Stimulated activated CD4-positive, alpha-beta T cell treated with anti-CD3 and anti-CD28 coated beads, Interleukin-4, amount 100 ng/mL, for 24 hours (primary cell): ENCODE measurements at places on chromosomes 2 and 18.

- no peak for DNase-seq
These were observed 7.1 kb upstream of the PPP1R1C start for GRCh38 chr2:181978351-181979150.

DNA sequence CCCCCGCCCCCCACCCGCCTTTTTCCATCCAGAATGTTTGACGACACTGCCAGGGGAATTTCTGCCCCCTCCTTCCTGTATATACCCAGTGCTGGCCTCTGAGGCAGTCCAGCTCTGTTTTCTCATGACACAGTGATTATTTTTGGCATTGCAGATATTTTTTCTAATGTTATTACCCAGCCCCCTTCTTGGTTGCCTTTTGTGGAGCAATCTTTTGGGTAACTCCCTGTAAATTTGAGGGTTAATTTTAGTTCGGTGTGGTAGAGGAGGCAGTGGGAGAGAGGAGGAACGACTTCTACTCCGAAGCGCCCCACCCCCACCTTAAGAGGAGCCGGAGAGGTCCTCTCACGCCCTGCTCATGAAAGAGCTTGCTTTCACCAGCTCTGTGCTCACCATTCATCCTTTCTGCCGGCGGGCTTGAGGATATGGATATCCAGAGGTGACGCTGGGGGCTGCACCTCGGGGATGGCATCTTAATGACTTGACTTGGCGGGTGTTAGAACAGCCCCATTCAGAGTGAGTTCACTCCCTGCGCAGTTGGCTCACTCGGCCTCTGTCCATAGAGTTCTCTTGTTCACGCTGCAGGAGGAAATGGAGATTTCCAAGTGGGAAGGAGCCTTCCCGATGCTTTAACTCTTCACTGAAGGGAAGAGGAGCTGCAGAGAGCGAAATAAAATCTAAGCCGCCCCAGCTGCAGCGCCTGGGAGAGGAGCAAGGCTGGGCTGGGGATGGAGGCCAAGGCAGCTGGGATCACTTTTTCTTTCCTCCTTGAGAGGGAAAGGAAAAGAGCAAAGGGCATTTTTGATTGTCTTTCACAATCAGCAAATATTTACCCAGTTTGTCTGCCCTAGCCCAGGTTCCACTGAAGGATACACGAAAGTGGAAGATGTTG lies 38.4 kb downstream of the EPAS1 start:
- no peak for DNase-seq

DNA sequence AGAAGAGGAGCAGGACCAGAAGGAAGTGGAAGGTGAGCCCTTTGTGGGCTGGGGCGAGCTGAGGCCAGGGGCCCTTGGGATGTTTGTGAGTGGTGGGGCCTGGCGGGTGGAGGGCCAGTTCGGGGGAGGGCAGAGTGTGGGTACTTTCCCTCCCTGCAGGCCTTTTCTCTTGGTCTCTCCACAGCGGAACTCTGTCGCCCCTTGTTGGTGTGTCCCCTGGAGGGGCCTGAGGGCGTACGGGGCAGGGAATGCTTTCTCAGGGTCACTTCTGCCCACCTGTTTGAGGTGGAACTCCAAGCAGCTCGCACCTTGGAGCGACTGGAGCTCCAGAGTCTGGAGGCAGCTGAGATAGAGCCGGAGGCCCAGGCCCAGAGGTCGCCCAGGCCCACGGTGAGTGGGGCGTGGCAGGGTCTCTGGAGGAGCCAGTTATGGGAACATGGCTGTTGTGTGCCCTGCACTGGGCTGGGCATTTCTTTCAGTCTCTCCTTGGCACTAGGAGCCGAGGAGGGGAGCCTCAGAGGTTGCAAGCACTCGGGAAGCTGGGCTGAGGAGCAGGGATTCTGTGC lies 10.8 kb downstream of the STK11IP start:
- DNase-seq = no peak

DNA sequence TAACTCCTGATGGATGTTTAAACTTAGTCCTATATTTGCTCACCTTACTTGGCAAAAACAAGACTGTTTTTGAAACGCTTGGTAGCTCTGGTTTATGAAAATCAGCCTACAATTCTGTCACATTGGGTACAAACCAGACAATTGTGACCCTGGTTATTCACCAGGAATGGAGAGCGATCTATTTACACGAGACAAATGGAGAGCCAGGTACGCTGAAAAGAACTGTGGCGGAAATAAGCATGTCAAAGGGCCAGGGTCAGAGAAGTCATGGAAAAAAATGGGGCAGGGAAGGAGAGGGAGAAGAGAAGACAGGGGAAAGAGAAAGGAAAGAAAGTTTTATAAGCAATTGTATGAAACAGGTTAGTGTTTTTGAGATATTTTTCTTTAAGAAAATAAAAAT lies 119.5 kb upstream of the ZFP36L2 start:
- DNase-seq = no peak

- no peak for DNase-seq
These were observed 15.0 kb downstream of the RND3 start for GRCh38 chr2:150472511-150472899.

DNA sequence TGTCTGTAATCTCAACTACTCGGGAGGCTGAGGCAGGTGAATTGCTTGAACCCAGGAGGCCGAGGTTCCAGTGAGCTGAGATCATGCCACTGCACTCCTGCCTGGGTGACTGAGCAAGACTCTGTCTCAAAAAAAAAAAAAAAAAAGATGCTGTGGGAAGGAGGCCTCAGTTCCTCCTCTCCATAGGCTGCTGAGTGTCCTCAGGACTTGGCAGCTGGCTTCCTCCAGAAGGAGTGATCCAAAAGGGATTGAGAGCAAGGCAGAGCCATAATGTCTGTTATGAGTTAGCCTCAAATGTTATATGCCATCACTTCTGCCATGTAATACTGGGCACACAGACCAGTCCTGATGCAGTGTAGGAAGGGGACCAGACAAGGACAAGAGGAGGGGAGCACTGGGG lies 6.6 kb upstream of the NPC1 start:
- no peak for DNase-seq

GRCh38 chr18:69469444-69469919 lies 68.8 kb downstream of the DOK6 start:
- peak; percentile 56 for DNase-seq

DNA sequence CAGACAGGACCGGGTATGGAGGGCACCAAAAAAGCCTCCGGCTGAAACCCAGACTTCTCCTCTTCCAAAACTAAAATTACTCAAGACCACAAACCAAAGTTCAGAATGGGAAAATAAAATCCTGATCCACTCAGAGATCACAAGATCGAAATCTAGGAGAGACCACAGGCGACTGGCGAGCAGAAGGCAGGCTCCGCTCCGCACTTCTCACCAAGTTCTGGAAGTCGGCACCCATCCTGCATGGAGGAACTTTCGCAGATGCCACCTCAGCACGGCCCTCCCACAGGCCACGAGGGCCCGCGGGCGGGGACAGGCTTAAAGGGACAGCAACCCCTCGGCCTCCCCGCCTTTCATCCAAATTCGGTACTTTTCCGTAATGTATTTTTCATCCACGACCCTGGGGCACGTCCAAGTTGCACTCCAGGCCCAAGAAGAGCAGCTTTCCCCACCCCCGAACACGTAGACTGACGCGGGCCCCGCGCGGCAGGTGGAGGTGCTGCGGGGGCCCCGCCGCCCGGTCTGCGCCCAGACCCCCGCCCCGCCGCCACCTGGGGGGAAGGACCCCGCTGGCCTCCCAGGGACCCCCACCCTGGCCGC lies 43.7 kb downstream of the HDLBP start:
- DNase-seq = peak; percentile 68

GRCh38 chr2:237727363-237727762 lies 71.2 kb upstream of the RBM44 start:
- DNase-seq = no peak

- no peak for DNase-seq
These were observed 128.2 kb upstream of the DLX2 start for GRCh38 chr2:172230889-172231401.

GRCh38 chr2:104654811-104655210 lies 199.1 kb upstream of the POU3F3 start:
- DNase-seq = no peak

DNA sequence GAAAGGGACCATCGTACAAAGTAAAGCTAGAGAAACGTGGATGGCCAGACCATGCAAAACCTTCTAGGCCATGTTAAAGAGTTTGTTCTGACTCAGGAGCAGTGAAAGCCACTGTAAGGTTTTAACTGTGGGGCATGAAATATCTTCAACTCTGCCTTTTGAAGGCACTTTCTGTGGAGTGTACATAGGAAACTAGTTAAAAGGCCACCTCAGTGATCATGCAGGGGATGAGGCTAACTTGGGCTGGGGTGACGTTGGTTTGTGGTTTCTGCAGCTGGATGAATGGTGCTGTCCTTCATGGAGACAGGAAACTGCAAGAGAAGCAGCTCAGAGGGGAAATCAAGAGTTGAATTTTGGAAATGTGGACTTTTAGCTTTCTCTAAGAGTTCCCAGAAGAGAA lies 190.7 kb downstream of the CDCA7 start:
- DNase-seq = no peak

DNA sequence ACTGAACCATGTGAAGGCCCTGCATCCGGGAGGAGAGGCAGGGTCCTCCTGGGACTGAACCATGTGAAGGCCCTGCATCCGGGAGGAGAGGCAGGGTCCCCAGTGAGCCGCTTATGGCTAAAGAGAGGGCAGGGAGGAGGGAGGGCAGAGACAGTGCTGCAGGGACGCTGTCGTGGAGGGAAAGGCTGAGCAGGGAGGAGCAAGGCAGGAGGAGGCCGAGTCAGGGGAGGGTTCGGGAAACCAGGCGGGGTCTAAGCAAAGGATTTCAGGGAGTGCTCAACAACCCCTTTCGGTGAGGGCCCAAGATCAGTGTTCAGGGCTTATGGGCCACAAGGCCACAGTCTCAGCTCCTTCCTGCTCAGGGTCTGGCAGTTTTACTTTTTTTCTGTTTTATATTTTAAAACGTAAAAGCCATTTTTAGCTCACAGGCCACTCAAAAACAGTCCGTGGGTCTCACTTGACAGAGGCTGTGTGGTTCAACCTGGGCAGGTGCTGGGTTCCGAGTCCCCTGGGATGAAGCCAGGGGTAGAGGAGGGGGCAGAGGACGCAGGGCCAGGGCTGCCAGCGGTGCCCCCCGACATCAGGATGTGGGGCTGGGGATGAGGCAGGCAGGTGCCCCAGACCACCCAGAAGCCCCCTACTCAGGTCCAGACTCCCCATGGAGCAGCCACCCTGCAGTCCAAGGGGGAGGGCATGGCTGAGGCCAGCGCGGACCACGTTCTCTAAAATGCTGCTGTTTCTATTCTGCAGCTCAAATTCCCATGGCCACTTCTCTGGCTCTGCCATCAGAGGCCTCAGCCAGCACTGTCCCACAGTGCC lies 5.2 kb downstream of the TMEM18 start:
- no peak for DNase-seq
